ENCODE measurements at places on chromosomes 6 and 20.
A peak's percentile ranks its signal among the peaks of the same experiment; 100 is the strongest.

- peak; percentile 14 for DNase-seq
Measured at GRCh38 chr6:148747145-148747470, 278 bp downstream of the UST start.

GRCh38 chr6:132937466-132937906, 123.1 kb downstream of the RPS12 start:
- DNase-seq = peak; percentile 52

- DNase-seq = no peak
Measured at GRCh38 chr6:142300758-142301650, 803 bp upstream of the ADGRG6 start.

DNA sequence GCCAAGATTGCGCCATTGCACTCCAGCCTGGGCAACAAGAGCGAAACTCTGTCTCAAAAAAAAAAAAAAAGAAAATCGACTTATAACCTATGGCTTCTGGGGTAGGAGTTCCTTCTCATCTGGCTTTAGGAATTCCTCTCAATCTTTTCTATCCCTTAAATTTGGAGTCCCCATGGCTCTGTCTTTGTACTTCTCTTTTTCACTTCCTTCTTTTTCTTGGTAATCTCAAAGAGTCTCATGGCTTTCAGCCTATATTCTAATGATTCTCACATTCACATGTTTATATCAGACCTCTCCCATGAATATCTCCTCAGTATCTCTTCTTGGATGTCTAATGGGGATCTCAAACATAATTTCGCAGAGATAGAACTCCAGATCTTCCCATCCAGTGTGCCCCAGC, 42.8 kb upstream of the RALGAPA2 start:
- peak; percentile 51 for DNase-seq

DNA sequence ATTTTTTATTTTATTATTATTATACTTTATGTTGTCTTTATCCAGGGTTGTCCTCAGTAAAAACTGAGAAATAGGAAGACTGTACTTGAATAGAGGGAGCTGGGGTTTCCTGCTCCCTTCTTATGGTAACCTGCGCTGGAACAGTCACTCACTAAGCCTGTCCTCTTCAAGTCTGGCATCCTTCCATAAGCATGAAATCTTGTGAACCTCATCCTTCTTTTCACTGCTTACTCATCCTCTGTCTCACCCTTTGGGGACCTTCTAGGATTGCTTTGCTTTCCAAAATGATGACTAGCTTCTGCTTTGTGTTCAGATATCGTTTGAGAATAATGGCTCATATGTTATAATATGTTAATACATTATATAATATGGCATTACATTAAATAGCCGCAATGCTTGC, 90.6 kb downstream of the C6orf118 start:
- no peak for DNase-seq

- no peak for DNase-seq
Measured at GRCh38 chr6:98179606-98180005, 654.8 kb upstream of the POU3F2 start.

DNA sequence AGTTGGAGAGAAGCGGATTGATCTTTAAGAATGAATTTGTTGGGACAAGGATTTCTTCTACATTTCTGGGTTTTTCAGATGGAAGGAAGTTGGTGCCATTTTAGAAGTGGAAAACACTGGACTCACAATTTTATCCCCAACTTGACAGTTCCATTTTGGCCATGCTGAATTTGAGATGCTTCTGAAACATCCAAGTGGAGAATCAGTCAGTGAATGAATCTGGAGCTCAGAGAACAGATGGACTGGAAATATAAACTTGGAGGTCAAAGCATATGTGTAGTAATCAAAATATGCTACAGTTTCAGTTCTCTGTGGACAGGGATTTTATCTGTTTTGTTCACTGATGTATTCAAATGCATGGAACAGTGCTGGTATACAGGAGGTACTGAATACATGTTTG, 89.9 kb downstream of the KCNQ5 start:
- no peak for DNase-seq

GRCh38 chr6:14889188-14889587, 356.7 kb upstream of the JARID2 start:
- DNase-seq = no peak

- no peak for DNase-seq
Measured at GRCh38 chr6:52019092-52019491, 68.3 kb downstream of the PKHD1 start.

DNA sequence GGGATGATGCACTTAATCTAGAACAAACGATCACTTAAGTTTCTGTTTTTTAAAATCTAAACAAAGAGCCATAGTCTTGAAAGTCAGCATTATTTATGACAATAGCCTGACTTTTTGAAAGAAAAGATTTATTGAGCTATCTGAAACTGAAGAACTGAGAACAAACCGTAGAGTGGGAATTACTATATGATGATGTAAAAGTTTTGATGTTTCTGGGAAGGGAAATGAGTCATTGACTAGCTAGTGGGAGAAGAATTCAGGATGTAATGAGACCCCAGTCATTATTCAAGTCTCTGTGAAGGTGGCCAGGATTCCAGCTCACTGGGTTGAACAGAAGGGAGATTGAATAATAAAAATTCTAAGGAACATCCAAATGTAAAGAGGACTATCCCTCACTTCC, 83.4 kb upstream of the FABP7 start:
- no peak for DNase-seq

GRCh38 chr20:38193586-38194105, 28.6 kb upstream of the TGM2 start:
- no peak for DNase-seq

GRCh38 chr6:43396408-43397149, 27.1 kb upstream of the ZNF318 start:
- peak; percentile 21 for DNase-seq

GRCh38 chr6:54058236-54058635, 53.0 kb upstream of the MLIP start:
- DNase-seq = no peak

DNA sequence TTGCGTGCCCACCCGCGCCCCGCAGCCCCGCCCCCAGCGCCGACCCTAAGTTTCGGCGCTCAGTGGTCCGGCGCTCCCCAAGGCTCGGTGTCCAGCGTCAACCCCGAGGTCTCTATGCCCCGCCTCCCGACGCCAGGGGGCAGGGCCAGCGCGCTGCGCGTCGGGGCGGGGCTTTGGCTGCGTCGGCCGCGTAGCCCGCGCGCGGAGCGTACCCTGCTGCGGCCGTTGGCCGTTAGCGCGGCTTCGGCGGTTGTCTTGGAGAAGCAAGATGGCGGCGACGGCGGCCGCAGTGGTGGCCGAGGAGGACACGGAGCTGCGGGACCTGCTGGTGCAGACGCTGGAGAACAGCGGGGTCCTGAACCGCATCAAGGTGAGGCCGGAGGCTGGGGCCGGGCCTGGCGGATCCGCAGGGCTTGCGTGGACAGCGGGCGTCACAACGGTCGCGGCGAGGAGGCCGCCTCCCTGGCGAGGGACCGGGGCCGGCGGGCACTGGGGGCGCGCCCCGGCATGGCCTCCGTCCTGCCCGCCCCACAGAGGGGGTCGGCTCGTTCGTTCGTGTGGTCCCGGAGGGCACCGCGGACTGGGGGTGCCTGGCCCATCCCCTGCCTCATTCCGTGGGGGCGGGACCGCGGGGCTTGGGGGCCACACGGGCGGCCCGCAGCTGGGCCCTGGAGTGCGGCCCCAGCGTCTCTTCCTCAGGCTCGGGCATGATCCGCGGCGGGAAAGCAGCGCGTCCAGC, at the start of gene CEP43:
CEP43 (plus strand) TSS at position 253 of the 739 bp plus-strand sequence; CDS start at position 269, 16 bp downstream.
- DNase-seq = peak; percentile 96

GRCh38 chr6:32371229-32371628, 474 bp downstream of the TSBP1 start:
- no peak for DNase-seq

DNA sequence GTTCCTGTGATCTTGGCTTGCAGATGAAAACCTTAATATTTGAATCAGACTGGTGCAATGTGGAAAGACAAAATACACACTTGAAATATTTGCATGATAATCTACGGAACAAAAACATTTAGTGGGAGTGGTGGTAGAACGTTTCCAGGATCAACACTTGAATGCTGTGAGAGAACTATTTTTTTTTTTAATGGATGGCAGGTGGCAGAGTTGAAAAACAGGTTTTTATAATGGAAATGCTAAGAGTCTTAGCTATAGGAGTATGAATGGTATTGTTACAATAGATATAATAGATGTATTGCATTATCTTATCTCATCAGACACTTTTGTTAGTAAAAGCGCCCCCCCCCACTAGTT, 49.2 kb downstream of the CDKAL1 start:
- DNase-seq = no peak

GRCh38 chr6:43951063-43951755, 176.0 kb downstream of the MRPL14 start:
- peak; percentile 92 for DNase-seq

GRCh38 chr6:156686301-156686994, 90.7 kb upstream of the ARID1B start:
- DNase-seq = peak; percentile 50

- DNase-seq = no peak
Measured at GRCh38 chr6:5203546-5203945, 57.2 kb downstream of the LYRM4 start.

DNA sequence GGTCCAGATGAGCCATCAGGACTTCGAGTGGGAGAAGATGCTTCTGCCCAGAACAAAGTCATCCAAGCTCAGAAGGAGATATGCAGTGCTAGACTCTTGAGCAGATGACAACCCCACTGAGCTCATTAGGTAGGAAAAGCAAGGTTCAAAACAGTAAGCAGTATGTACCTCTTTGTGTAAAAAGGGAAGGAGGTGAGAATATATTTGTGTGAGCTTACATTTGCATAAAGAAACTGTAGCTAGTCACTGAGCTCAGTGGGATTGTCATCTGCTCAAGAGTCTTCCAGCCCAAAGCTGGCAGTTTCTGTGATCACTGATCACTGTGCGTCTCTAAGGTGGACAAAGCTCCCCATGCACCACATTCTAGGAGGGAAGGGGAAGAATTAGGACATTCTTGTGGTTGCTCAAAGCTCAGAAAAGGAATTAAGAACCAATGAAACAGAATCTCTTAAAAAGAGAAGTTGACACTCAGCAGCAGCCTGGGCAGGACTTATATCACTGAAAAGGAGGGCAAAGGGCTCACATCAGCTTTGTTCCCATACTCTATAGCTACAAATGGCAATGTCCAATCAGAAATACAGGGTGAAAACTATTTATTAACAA, 90.0 kb upstream of the MAFB start:
- DNase-seq = peak; percentile 36

DNA sequence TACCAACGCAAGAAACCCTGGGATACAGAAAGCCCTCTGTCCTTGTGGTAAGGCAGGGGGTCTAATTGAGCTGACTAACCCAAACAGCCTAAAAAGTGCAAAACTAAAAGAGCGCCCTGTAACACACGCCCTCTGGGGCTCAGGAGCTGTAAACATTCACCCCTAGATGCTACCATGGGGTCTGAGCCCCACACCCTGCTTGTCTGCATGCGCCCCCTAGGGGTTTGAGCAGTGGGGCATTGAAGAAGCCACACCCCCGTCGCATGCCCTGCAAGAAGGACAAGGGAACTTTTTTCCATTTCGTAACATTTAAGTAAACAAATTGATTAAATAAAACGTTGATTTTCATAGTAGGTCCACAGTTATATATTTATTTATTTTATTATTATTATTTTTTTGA, 616.9 kb upstream of the MAN1A1 start:
- peak; percentile 46 for DNase-seq

- DNase-seq = no peak
Measured at GRCh38 chr20:40703975-40704530, 15.0 kb upstream of the MAFB start.

DNA sequence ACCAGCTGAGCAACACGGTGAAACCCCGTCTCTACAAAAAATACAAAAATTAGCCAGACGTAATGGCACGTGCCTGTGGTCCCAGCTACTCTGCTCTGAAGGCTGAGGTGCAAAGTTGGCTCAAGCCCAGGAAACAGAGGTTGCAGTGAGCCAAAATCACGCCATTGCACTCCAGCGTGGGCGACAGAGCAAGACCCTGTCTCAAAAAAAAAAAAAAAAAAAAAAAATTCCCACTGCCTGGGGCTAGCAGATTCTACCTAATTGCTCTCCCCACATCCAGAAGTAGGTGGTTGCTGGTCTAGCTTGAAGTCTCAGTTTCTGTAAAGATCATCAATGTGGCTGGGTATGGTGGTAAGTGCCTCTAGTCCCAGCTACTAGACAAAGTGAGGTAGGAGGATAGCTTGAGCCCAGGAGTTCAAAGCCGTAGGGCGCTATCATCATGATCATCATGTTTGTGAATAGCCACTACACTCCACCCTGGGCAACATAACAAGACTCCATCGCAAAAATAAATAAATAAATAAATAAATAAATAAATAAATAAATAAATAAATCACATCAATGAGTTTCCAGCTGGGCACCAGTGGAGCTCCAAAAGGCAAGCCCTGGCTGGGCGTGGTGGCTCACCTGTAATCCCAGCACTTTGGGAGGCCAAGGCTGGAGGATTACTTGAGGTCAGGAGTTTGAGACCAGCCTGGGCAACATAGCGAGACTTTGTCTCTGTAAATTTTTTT, 6.3 kb upstream of the AP5S1 start:
- DNase-seq = no peak

- no peak for DNase-seq
Measured at GRCh38 chr6:14077193-14077867, 40.2 kb upstream of the CD83 start.

GRCh38 chr20:18611492-18611891, 23.6 kb downstream of the DTD1 start:
- DNase-seq = no peak

- no peak for DNase-seq
Measured at GRCh38 chr20:56755201-56755600, 126.1 kb downstream of the TFAP2C start.

DNA sequence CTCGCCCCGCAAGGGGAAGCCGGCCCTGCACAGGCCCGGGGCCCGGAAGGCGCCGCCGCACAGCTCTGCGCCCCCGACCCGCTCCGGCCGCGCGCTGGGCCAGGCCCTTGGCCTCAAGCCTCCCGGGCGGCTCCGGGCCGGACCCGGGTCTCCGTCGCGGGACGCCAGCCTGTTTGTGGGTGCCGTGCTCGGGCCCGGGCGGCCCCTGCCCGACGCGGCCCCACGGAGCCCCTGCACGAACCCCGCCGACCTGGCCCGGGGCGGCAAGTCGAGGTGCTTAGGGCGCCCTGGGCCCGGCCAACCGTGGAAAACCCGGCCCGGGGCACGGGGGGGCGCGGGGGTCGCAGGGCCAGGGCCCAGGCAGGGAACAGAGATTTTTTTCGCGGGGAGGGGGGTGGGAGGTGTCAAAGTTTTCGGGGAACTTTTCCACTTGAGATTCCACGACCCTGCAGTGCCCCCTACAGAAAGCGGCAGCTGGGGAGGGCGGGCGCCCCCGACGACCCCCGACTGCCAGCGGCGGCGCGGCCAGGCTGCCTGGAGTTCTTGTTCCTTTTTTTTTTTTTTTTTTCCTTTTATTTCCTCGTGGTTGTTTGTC, 805 bp upstream of the STX16 start:
- no peak for DNase-seq

GRCh38 chr6:107657755-107658461, 166.2 kb downstream of the SCML4 start:
- peak; percentile 78 for DNase-seq

DNA sequence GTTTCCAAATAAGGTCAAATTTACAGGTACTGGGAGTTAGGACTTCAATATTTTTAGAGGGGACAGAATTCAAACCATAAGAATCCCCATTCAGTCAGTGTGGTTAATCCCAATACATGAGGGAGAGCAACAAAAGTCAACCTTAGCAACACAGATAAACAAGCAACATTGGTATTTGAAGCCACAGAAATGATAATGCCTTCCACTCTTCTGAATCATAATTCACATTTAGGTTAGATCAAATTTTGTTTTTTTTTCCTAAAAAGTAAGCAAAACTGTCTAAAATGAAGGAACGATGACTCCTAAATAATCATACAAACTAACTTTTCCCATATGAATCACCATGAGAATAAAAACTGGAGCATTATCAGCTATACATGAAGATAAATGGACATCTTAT, 246.0 kb upstream of the TENT5A start:
- no peak for DNase-seq

All from NB4 (cell line).